ENCODE measurements at places on chromosomes 13 and 19.

- DNase-seq, result no peak
Observed at GRCh38 chr19:38734176-38734425, 10.2 kb downstream of the CAPN12 start.

DNA sequence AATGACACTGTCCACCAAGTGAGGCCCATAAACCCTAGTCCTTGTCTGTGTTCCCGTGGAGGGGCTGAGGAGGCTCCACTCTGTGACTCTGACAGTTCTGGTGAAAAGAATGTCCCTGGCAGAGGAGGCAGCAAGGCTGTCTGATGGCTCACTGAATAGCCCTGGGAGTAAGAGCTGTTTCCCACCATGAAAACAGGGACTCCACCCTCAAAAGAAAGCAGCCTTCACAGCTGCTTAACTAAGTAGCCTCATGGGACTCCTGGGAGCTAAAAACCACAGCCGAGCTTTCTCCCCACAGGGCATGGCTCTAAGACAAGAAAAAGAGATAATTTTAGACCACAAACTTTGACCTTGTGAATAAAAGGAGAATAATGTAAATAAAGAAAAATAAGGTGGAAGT lies 135.1 kb upstream of the FRY start:
- no peak for DNase-seq

- no peak for DNase-seq
Observed at GRCh38 chr13:39770221-39771090, 115.0 kb downstream of the COG6 start.

GRCh38 chr13:72506706-72507105 lies 220.7 kb downstream of the MZT1 start:
- DNase-seq, result no peak

DNA sequence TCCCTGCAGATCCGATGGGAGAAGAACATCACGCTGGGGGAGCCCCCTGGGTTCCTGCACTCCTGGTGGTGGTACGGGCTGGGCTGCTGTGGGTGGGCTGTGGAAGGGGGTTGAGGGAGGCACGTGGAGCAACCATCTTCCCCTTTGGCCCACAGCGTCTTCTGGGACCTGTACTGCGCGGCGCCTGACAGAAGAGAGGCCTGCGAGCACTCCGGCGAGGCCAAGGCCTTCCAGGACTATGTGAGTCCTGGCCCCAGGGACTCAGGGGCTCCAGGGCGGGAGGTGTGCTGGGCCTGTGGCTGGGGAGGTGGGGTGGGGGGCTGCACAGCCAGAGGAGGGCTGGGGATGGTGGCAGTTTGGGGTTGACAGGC lies 8.5 kb downstream of the SSBP4 start:
- DNase-seq, result no peak

- no peak for DNase-seq
Observed at GRCh38 chr19:18046059-18046718, 38.2 kb downstream of the ARRDC2 start.

Data from D721Med (cell line).